Activated CD4-positive, alpha-beta memory T cell treated with anti-CD3 and anti-CD28 coated beads for 36 hours (primary cell): ENCODE measurements at places on chromosomes 2 and 18. TPM values are rescaled to one million over a fixed set of nuclear protein-coding genes. Genes with fewer than 3 reads are reported as not detected.
A peak's percentile ranks its signal among the peaks of the same experiment; 100 is the strongest.

The SPDYA gene
- 0.92 TPM for total RNA-seq

The TTN gene
- 1.2 TPM for total RNA-seq

The TEX44 gene
- not detected for total RNA-seq

DNA sequence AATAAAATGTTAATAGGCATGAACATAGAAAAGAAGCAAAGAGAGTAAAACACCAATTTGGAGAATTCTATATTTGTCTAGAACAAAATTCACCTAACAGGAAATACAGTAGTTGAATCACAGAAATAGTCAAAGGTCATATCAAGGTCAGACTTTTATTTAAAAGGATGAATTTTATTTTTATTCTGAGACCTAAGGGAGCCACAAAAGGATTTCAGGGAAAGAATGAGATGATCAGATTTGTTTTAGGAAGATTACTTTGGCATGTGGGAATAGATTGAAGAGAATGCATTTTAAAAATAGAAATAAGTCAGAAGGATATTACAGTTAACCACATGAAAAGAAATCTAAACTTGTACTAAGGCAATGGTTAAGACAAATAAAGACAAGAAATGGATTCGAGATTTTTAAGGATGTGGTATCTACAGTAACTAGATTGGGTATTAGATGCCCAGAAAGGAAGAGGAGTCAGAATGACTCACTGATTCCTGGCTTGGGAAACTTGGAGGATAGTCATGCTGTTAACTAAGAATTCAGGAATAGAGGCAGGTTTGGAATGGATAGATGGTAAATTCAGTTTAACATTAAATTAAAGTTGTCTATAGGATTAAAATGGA, 56.0 kb downstream of the METTL4 start:
- no peak for DNase-seq

The DUSP19 gene
- total RNA-seq = 2.7 TPM

DNA sequence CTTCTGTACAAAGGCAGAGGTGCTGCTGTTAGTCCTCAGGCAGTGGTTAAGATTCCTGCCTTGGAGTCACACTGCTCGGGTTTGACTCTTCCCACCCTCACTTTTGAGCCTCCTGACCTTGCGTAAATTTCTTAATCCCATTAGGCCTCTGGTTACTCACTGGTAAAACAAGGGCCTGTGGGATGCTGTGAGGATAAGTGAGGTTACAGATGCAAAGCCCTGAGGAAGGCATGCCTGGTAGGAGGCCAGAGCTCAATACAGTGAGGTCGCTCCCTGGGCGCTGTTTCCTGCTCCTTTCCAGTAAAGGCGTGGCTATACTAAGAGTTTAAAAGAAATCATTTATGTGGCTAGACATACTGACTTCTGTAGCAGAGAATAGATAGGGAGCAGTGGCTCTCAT, 127.5 kb upstream of the TMEM200C start:
- no peak for DNase-seq

DNA sequence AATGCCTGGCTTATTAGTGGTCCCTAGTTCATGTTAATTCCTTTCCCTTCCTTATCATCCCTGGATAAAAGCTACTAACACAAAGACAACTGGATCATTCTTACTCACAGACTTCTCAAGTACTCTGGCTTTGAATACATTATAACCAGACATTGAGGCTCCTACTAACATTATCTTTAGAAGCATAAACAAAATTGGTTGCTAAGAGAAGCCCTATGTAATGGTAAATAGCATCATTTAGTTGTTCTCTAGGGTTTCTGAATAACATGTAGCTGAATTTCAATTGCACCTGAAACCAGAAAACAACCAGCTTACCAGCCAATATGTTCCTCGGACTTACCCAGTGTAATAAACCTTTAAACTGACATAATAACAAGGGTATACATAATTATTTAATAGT, 114.1 kb upstream of the NCKAP5 start:
- DNase-seq = no peak

The EMILIN2 gene
- total RNA-seq = 18.7 TPM

DNA sequence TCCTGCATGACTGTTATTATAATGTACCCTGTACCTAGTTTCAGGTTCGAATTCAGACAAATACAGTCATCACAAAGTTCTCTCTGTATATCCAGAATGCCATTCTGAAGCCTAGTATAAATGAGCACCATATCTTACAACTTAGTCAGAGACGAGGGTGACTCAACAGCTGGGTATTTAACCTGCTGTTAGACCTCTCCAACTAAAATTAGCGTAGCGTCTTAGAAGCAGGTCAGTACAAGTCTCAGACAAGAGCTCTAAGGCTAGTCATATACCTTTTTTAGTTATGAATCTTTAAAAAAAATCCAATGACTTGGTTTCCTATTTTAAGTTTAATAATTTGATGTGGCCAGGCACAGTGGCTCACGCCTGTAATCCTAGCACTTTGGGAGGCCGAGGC, 74.1 kb downstream of the CABYR start:
- DNase-seq = no peak

The MYO5B gene
- total RNA-seq = 0.02 TPM

DNA sequence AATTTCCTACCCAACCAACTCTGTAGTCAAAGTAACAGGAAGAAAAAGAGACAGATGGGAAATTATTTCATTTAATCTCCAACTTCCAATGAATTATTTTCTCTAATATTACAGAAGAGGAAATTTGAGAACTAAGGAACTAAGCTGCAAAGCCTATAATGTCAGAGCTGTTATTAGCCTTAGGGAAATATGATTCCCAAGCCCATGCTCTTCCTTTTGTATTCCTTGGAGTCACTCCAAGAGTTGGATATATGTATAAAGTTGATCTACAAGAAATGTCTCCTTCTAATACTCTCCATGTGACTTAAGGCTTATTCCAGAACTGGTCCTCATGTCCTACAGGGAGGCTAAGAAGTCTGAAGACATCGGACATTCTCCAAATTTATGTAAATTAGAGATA, 31.6 kb upstream of the VWC2L start:
- DNase-seq = no peak

DNA sequence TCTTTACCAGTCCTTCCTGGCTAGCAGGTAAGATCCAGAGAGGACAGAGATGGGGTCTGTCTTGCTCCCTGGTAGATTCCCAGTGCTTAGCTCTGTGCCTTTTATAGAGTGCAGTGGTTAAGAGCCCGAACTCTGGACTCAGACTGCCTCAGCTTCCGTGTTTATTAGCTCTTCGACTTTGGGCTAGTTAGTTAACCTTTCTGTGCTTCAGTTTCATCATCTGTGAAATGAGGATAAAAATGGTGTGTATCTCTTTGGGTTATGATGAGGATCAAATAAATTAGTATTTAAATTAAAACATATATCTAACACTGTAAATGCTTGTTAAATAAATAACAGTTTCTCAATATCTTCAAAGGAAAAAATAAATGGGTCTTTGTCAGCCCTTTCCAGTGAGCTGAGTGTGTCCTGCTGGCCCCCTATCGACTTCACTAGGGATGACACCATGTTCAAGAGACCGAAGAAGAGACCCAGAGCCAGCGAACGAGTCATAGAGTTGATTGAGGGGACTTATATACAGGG, 38.2 kb downstream of the CERS6 start:
- peak; percentile 13 for DNase-seq

- no peak for DNase-seq
Measured at GRCh38 chr2:8491296-8492027, 190.4 kb upstream of the ID2 start.

DNA sequence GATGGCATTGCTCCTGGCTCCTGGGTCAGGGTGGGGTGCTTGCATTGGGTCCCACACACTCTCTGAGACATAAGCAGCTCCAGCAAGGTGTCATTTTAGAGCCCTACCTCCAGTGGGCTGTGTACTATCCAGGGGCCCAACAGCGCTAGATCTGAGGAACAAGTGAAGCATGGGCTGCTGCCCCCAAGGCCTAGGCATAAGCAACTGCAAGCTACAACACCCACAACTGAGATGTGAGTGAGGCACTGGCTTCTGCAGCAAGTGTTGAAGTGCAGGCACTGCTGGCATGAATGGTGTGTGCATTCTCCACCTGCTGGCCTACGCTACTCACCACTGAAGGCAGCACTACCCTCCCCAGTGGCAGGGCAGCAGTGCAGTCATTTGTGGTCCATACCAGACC, 81.0 kb upstream of the STK39 start:
- no peak for DNase-seq

The C1D gene
- 20.8 TPM for total RNA-seq

The SLC38A11 gene
- total RNA-seq = not detected

DNA sequence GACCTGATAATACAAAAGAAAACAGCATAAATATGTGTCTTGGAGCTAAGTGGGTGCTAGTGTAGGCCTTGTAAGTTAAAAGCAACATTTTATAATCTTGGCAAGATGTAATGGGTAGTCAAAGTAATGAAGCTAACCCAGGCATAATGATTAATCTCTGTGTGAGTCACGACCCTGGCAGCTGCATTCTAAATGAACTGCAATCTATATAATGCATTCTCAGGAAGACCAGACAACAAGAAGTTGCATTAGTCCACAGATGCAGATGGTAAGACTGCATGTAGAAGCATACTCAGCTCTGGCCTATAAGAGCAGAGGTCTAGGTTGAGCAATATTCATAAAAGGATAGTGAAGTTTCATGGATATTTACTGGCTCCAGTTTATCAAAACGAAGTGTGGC, 85.6 kb upstream of the ETAA1 start:
- DNase-seq = no peak

DNA sequence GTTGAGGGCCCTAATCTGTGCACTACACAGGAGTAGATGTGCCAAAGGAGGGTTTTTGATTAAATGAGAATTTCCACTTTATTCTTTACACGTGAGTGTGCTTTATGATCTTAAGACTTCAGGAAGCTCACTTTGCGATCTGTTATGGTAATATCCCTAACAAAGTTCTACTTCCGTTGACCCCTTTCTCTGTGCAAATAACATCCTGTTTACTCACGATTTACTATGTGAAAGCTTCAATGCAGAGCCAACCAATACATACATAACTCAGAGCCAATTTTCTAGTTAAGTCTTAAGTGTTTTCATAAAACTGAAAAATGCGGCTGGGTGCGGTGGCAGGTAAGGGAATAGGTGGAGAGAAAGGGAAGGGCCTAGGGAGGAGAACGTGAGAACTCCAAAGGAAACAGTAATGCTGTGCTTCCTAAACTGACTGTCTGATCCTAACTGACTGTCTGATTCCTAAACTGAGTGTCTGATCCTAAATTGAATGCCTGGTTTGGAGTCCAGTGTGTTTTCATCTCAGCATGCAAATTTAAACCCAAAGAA, 87.6 kb downstream of the PLCL1 start:
- no peak for DNase-seq

DNA sequence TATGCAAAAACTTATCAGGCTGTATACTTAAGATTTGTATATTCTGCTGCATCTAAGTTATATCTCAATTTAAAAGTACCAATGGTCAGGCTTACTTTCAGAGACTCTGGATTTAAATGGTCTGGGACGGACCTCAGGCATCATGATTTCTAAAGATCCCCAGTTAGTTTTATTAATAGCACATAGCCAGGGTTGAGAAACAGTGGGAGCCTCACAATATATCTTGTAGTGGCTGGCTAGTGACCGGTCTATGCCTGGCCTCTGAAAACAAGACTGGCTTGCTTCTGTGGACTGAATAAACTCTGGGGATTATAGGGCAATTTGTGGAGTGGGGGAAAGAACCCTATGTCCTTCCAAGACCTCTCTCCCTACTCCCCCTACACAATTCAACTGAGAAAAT, 162.5 kb upstream of the SLC1A4 start:
- DNase-seq = no peak

The AOX1 gene
- 1.1 TPM for total RNA-seq

- no peak for DNase-seq
Measured at GRCh38 chr2:230505162-230505561, 89.2 kb downstream of the SP100 start.

- no peak for DNase-seq
Measured at GRCh38 chr2:205051417-205051816, 506.1 kb downstream of the PARD3B start.

DNA sequence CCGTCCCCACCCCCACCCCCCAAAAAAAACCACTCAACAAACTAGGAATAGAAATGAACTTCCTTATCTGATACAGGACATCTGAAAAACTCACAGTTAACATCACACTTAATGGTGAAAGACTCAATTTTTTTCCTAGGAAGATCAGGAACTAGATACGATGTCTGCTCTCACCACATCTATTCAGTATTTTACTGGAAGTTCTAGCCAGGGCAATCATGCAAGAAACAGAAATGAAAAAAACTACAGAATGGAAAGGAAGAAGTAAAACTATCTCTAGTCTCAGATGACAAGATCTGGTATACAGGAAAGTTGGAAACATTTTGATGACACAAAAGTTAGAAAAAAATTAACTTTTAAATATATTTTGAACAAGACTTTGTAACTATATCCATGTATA, 114.4 kb upstream of the FZD5 start:
- no peak for DNase-seq

DNA sequence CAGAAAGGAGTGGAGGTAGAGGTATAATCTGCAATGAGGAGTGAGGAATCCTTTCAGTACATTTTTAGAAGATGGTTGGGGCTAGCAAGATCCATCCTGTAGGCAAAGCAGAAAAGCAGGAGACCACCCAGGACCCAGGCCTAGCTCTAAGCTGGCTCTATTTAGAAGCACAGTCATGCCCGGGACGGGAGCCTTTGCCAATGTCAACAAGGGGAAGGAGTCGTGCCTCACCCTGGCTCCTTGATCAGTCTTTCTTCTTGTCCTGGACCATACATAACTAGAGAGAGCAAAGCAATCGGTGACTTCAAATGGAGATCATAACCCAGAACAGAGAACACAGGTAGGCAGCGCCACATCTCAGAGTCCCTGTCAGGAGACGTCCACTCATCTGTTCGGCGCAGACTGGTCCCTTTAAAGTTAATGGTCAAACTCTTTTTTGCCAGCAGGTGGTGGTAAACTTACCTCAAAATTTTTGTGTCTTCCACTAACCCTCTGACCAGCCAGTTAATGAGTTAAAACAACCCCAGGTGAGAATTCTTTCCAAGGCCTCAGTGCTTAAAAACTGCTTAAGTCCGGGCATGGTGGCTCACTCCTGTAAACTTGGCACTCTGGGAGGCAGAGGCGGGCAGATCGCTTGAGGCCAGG, 8.0 kb downstream of the MC5R start:
- no peak for DNase-seq

DNA sequence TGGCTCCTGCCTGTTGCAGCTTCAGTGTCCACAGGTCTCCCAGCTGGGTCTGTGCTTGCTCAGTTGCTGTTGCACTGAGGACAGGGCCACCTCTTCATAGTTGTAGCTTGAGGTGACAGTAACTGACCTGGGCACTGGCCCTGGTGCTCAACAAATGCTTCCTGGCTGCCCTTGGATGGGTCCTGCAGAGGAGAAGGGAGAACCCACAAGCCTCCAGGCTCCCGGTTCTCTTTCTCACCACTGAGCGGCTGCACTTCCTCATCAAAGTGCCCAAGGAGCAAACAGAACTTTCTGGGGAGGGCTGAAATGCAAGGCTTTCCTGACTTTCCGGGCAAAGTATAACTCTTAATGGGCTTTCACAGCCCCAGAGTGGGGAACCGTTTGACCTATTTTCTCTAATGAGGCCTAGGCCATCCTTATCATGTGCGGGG, 38.7 kb downstream of the LCT start:
- no peak for DNase-seq

GRCh38 chr2:210046851-210047500, 44.5 kb downstream of the RPE start:
- DNase-seq = no peak

The ACVR1C gene
- 1.3 TPM for total RNA-seq

The STPG4 gene
- total RNA-seq = not detected

The CYRIA gene
- 0.99 TPM for total RNA-seq

- DNase-seq = no peak
Measured at GRCh38 chr18:23982155-23983079, 32.1 kb upstream of the TTC39C start.

GRCh38 chr18:10420561-10421352, 33.7 kb upstream of the APCDD1 start:
- DNase-seq = no peak
